ENCODE measurements at places on chromosomes 1 and 21.

GRCh38 chr1:185996211-185996610 is 262.0 kb downstream of the HMCN1 start:
- no peak for DNase-seq

- no peak for DNase-seq
Measured at GRCh38 chr1:32953495-32953894, 11.1 kb downstream of the RNF19B start.

DNA sequence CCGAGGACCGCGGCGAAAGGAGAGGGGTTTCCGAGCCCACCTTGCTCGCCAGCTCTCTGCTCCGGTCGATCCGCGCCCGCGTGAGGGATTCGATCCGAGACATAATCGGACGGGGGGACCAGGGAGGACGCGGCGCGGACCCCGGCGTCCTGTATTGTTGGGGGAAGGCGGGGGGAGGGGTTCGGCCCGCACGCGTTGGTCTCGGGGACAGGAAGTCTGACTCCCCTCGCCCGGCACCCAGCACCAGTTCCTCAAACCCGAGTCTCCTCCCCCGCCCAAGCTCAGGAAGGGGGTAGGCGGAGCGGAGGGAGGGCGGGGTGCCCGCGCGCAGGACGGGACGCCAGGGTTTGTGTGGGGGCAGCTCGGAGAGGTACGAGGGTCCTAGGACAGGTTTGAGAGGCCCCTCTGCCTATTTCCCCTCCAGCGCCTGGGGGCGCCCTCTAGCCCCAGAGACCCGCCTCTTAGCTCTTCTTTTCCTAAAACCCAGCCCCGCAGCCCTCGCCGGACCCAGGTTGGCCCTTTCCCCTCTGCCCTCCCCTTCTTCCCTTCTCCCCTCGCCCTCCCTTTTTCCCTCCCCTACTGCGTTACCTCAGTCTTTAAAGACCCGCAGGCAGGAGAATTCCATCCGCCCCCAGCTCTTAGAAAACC is at the start of gene ARHGEF2:
Gene ARHGEF2 (minus strand): TSS at position 223 of the 648 bp plus-strand sequence. CDS start 120 bp downstream, at position 103.
- peak; percentile 95 for DNase-seq

- no peak for DNase-seq
Measured at GRCh38 chr1:99131546-99131945, 126.9 kb upstream of the PLPPR5 start.

GRCh38 chr1:7363450-7363849 is 407.6 kb upstream of the VAMP3 start:
- no peak for DNase-seq

DNA sequence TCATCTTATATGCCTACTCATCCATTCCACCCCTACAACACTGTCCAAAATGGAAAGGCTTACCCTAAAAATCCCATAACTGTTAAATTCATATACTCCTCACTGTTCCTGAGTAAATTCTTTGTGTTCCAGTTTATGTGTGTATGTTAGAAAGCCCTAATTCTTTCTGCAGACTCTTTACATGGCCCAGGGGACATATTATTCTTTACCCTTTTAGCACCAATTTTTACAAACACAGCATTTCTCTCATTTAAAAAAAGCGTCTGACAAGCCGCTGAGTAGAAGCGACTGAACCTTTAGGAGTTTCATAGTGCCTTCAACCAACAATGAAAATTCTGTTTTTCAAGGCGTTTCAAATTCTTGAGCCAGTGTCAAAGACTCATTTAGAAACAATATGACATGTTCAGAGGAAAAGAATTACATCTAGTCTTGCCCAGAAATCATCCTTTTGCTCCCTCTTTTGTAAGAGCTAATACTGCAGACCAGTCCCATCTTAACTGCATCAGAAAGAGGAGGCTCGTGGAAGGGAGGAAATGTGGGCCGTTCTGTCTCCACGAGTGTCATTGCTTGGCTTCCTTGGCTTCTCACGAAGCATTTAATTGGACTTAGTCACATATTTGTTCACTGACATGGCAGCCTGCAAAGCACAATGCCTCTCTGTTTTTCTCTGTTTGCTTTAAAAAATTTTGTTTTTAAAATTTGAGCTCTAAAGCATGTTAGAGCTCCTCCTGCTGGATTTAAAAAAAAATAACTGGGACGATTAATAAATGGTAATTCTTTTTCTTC is 21.3 kb upstream of the C1orf105 start:
- no peak for DNase-seq

- no peak for DNase-seq
Measured at GRCh38 chr1:234578735-234579134, 31.2 kb downstream of the IRF2BP2 start.

Data from HL-60 (cell line).